ENCODE measurements at places on chromosomes 6 and 20. TPM values are rescaled to one million over a fixed set of nuclear protein-coding genes. Genes with fewer than 3 reads are reported as not detected.

MYL9 gene
- polyA plus RNA-seq = 0.65 TPM

DNA sequence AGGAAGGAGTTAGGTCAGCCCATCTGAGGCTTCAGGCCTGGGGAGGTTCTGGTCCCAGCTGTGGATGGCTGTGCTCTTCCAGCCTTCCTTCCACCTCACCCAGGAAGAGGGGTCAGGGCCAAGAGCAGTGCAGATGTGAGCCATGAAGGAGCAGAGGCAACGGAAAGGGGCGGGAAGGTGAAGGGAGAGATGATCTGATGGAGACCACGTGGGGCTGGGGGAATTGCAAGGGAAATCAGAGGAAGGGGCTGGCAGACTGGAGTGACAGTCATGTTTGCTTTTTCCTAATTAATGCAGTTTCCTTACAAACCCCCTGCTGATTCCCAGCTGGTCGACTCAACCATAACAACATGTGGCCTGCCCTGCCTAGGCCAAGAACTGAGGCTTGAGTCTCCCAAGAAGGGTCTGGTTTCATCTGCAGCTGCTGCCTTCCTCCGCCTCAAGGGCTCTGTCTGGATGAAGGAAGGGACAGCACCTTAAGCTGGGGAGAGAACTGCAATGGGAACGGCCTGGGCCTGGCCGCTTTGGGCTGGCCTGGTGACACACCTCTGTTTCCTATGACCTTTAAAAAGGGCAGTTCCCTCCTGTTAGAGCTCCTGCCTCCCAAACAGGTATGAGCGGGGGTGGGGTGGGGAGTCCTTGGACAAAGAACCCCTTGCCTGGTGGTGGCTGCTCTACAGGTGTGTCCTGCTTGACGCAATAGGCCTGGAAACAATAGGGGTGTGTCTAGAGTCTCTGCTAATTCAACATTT is 7.8 kb upstream of the MRPS18A start:
- no peak for DNase-seq

- DNase-seq = no peak
Observed at GRCh38 chr6:154106251-154106650, 67.2 kb downstream of the OPRM1 start.

DNA sequence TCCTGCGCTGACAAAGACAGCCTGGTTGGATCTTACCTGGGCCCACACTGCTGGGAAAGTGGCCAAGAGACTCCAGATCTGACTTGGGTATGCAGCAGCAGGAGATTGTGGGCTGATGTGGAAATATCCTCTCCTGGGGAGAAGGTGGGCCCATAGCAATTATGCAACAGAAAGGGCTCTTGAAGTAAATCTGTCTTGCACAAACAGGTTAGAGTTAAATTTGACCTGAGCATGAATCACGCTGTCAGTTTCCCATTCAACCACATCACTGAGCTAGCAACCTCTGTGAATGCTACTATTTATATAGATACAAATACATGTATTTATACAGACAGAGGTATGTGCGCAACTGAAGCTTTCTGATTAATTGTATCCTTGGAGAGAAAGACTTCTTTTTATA is 28.3 kb upstream of the PDYN start:
- no peak for DNase-seq

DNA sequence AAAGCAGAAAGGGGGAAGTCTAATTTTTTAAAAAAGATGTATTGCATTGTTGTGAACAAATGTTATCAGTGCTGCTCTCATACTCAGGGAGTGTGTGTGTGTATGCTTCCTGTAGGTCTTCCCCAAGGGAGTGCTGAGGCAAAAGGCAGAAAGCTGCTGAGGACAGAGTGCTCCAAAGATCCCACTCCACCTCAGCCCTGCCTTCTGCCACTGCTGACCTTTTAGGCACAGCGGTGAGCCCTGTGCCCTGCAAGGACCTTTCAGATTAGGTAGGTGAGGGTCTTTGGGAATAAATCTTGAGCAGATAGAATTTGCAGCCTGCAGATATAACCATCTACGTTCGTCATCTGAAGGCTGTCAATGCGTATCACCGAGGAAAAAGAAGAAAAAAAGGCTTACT is 756.4 kb upstream of the MMS22L start:
- DNase-seq = no peak

- no peak for DNase-seq
Observed at GRCh38 chr6:124430740-124431318, 531.4 kb upstream of the RNF217 start.
